ENCODE measurements at places on chromosomes 1 and 21.

DNA sequence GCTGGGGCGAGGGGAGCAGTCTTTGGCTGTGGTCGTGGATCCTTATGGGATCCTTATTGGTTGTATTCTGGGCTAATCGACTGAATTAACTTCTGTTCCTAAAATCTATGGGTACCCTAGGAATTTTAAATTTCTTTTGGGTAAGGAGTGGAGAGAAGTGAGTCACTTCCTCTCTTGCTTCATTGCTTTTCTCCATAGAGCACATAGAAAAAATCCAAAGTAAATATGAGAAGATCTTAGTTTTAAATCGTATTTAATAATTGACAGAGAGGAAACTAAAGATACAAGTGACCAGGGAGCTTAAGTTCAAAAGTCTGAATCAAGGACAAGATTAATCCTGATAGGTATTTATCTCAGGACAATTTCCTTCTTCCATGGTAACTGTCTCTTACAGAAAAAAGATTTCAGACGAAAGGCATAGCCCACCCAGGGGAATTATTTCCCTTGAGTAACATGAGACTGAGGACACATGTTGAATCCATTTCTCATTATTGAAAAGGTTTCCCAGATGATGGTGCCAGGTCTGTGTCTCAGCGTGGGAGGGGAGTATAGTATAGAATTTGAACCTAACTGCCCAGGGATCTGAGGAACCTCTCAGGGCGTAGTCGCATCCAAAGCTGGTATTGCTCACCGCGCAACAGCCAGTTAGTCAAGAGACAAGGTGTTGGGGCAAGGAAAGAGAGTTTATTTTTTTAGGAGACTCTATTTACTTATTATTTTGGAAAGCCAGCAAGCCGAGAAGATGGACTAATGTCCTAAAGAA, 28.7 kb upstream of the FASLG start:
- no peak for DNase-seq

- DNase-seq = peak; percentile 70
These were observed 53.8 kb downstream of the MACF1 start for GRCh38 chr1:39258146-39258924.

DNA sequence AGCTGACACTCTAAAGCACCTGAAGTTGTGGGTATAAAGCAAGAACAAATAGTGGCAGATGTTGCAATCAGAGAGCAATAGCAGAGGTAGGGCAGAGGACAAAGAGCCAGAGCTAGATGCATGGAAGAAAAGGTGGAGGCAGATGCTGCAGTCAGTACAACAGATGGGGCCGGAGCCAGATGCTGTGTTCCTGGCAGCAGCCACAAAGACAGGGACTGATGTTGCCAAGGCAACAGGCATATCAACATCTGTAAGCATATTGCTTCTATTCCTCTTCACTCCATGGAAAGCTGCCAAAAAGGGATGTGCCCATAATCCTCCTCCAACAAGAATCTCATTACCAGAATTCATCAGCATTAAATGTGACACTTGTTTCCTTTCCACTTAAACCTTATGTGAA, 108.0 kb downstream of the TNNI3K start:
- peak; percentile 0 for DNase-seq

GRCh38 chr1:226046240-226046639, 16.3 kb upstream of the H3-3A start:
- DNase-seq = no peak

- DNase-seq = no peak
These were observed 304.3 kb downstream of the MATN1 start for GRCh38 chr1:30418939-30419720.

DNA sequence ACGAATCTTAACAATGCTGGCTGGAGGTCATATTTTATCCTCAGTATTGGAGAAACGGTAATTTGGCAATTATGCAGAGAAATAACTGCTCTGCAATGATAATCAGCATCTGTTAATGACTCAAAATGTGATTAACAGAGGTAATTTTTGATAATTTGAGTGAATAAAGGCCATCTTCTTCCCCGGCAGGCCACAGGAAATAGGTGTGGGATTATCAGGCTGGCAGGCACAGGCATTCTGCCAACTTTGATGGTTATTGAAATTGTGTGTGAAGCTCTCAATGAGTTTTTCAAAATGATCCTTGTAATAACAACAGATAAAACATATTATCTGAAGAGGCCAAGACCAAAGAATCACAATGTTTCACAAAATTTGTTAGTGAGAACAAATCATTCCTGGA, 309.0 kb downstream of the PTGER3 start:
- no peak for DNase-seq

DNA sequence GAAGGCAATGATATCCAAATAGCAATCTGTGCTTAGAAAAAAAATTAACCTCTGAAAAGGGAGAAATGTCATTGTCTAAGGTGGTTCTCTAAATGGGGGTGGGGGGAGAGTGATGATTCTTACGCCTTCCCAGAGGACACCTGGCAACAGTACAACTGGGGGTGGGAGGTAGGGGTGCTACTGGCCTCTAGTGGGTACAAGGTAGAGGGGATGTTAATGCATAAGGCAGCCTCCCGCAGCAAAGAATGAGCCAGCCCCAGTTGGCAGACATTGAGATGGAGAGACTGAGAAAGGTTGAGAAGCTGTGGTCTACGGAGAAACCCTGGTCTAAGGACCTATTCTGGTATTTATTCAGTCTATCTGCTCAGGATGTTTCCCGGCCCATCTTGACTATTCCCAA, 472.2 kb upstream of the RUNX1 start:
- no peak for DNase-seq

GRCh38 chr1:111559736-111560279, 56.4 kb upstream of the ADORA3 start:
- no peak for DNase-seq

DNA sequence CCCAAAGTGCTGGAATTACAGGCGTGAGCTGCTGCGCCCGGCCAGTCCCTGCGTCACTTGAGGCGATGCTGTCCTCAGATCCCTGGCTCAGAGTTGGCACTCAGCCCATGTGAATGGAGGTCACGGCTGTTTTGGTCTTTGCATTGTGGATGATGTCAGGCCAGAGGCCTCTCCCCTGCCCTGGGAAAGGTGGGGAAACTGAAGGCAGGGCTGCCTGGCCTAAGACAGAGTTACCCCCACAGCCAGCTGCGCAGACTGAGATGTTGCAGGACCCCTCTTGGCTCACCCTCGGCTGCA, 821 bp downstream of the MASP2 start:
- no peak for DNase-seq

- DNase-seq = no peak
These were observed 22.0 kb downstream of the WNT9A start for GRCh38 chr1:227925582-227926198.

GRCh38 chr21:30271611-30272010, 11.1 kb downstream of the KRTAP24-1 start:
- no peak for DNase-seq

DNA sequence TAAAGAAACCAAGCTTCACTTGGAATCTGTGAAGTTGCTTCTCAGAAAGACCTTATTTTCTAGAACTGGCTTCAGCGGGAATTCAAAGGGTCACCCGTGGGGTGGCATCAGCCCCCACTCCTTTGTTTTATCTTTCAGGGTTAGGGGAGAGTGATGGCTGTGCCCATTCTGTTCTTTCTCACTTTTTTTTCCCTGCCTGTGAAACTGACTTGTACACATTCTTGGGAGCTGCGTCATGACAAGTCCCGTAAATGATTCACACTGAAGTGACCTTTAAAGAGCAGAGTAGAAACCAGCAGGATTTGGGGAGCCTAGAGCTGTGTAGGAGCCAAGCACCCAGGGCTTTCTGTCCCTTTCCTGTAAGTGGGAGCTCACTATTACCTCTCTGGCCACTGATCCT, 43.8 kb downstream of the SLC44A3 start:
- DNase-seq = no peak

DNA sequence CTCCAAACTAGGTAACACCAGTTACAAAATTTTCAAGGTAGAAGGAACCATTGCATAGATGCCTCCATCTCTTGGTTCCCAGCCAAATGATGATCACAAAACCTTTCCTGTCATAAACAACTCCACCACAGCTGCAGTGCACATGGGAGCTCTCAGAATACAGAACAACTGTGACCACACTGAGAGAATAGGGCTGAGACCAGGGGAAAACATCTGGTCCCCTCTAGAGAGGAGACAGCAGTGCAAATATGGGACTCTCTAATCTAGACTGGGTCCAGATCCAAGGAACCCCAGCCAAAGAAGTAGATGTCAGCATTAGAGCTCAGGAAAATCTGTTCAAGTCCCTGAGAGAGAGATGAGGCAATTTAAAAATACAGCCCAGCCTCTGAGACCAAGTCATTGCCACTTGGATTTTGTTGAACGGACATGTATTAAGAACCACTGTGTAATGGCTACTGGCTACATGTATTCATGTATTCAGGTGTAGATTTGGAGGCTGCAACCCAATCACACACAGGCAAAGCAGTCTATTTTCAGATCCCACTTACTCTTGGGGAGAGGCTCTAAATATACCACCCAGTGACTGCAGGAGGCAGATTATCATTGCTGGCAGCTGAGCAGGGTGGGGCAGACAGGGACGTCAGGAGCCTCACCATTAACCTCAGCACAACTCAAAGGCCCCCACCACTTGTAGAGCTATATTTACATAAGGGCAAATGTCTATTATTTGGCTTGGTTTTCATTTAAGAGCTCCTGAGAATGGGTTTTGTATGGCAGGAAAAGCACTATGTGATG, 7.6 kb upstream of the RXRG start:
- peak; percentile 28 for DNase-seq

DNA sequence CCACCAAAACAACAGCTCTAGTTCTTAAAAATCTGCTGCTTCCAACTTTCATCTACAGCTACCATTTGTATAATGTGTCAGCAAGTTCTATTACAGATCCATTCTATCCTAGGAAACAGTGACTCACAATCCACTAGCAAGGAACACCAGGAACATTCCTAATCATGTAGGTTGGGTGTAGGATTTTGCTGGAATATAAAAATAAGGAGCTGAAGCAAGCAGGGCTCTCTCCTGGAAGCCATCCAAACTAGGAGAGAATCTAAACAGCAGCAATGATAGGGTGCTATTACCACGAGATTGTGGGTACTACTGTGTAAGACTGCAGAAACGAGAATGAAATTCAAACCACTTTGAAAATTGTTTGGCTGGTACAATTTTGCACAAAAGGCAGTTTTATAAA, 135.0 kb downstream of the PTPN14 start:
- DNase-seq = no peak

- DNase-seq = no peak
These were observed 154.7 kb downstream of the GRIK3 start for GRCh38 chr1:36879613-36880012.

DNA sequence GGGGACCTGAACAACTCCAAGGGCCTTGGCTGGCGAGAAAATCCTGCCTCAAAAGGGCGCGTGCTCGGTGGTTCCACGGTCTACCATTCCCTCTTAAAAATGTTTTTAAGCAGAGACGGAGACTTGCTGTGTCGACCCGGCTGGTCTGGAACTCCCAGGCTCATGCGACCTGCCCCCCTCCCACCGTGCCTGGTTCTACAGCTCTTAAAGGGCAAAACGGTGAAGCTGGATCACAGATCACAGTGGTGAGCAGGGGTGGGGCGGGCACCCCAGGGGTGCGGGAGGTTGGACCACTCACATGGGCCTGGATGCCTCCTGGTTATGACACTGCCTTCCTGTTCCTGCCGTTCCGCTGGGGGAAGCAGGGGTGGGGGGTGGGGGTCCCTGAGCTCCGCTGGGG, 4.2 kb upstream of the C1orf159 start:
- no peak for DNase-seq

DNA sequence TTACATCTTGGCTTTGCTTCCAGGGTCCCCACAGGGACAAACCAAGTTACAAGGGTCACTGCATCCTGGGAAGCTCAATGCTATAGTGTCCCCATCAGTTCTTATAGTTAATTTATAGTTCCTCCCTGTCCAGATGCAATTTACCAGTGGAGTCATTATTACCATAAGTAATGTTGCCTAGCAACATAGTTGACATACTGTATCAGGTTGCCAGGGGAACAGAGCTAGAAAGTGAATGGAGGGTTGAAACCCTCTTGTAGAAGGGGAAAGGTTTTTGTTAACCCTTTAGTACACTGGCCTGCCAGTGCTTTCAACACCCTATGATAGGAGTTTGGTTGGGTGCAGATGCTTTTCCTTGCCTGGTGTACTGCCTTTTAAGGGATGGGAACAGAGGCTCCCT, 34.3 kb upstream of the TTC4 start:
- DNase-seq = peak; percentile 10

- DNase-seq = no peak
These were observed 7.6 kb downstream of the KPNA6 start for GRCh38 chr1:32115496-32115895.

DNA sequence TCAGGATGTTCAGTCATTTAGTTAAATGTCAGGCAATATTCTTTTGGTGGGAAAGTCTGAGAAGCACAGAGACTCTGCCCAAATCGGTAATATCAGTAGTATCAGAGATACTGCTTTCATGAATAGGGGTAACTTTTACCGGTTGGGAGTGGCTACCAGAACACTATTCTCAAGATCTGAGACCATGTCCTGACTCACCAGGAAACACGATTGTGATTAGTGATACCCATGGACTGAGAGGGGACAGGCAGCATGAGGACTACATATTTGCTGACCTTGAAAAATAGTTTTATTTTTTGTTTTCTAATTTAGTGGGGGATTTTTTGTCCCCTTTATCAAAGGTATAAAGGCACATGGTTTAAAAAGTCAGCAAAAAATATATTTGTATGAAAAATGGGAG, 76.0 kb upstream of the NEK2 start:
- peak; percentile 28 for DNase-seq

DNA sequence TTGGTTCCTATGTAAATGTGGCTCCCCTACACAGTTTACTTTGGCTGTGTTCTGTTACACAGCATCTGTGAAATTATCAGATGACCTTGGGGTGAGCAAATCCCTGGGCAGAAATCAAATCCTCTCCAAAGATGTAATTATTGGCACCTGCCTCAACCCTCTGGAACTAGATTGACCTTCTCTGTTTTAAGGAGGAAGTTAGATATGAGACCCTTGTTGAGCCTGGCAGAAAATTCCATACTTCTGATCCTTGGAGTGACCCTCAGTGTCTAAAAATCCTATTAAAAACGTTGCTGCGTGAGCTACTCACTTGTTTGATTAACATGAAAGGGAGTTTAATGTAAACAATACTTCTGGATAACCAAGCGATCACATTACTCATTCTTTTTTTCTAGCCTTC, 122.0 kb downstream of the CLIC6 start:
- DNase-seq = no peak

- DNase-seq = no peak
These were observed 11.2 kb upstream of the AK2 start for GRCh38 chr1:33047839-33048305.

- DNase-seq = no peak
These were observed 12.9 kb upstream of the SHCBP1L start for GRCh38 chr1:182965861-182966260.

DNA sequence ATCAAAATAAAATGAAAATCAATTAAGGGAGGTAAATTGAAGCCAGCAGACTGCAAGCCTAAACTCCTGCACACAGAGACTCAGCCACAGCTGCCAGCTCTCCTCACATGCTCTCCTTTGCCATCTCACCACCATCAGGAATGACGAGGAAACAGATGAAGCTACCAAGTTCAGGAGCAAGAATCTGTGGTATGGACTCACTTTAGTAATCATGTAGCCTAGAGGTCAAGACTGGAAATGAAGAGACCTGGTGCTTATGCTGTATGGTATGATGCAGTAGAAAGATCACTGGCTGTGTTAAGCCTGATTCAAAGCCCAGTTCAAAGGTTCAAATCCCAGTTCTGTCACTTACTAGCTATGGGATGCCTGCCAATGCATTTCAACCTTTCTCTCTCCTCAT, 78.9 kb upstream of the CAMK1G start:
- no peak for DNase-seq

Data from erythroblast (primary cell).